ENCODE measurements at places on chromosomes 3 and 15. TPM values are rescaled to one million over a fixed set of nuclear protein-coding genes. Genes with fewer than 3 reads are reported as not detected.

DNA sequence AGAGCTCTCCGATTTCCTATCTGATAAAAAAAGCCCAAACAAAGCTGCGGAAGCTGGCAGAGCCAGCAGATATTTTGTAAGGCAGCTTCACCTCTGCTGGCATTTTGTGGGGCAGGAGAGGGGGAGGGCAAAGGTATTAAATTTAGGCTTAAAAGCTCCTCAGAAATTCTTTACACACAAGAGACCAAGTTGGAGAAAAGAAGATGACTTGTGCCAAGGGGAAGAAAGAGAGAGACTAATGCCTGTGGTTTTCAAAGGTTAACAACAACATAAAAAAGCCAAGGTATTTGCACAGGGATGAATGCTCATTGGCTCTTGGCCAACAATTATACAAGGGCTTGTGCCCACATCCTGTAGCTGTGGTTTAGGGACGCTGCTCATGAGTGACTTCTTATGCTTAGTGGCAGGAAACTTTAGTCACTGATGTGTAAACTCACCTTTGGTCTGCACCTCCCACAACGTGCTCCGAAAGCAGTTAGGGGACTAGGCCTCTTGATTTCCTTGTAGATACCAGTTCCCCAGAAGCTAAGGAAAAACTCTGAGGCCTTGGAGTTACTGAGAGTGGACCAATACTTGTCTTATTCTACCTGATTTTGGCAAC is 152.9 kb downstream of the TPRG1 start:
- H3K27me3 ChIP-seq: no peaks in the 10 kb centered on the region
- no peaks in the 10 kb centered on the region for H3K36me3 ChIP-seq
- no peaks in the 10 kb centered on the region for H3K4me1 ChIP-seq
- no peak for DNase-seq
- no peak overlapping the region for H3K27ac ChIP-seq

GP9 gene
- total RNA-seq: not detected

DNA sequence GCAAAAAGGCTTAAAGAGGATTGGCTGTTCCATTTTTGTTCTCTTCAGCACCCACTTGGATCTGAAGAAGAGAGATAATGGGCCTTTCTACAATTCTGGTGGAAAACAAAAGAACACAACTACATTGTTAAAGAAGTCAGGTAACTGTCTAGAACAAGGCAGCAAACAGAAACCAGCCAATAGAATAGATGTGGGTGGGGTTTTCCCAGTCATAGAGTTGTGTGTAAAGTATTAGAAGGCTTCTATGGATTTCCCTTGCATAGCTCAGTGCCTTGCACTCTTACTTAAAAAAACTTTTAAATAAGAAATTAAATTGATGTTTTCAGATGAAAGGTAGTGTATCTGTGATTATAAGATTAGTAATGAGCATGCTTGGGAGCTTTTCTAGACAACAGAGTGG is 462.7 kb upstream of the ATP11B start:
- no peaks in the 10 kb centered on the region for H3K27me3 ChIP-seq
- no peak overlapping the region for H3K27ac ChIP-seq
- H3K4me3 ChIP-seq: no peak overlapping the region
- DNase-seq: no peak

- H3K27ac ChIP-seq: no peak overlapping the region
- H3K4me3 ChIP-seq: peak overlapping the region; percentile 84
- H3K4me1 ChIP-seq: peaks cover 48% of the 10 kb centered on the region
Measured at GRCh38 chr15:47184908-47185801, 532.1 kb upstream of the SEMA6D start.

DNA sequence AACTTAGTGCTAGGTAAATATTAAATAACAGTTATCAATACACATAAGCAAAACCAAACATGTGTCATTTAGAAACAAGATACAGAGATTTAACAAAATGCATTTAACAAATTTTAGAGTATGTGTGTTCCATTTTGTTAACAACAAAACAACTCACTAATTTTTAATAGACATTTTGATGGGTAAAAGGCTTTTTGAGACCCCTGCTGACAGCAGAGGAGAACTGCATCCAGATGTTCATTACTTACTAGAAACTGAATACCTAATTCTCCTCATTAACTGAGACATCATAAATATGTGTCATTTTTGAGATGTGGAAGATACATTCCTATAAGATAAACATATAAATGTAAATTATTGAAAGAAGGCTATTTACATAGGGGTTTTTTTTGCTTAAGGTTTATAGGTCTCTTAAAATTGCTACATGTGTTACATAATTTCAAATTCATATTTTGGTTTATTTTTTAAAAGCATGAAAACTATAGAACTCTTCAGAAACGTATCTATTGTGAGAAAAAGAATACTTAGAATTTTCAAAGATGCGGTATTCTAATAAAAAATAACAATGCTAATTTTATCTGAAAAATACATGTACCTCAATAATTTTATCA is 1009.8 kb downstream of the TUSC7 start:
- no peak for DNase-seq
- H3K27ac ChIP-seq: no peak overlapping the region
- no peaks in the 10 kb centered on the region for H3K27me3 ChIP-seq
- no peak overlapping the region for H3K4me3 ChIP-seq
- H3K4me1 ChIP-seq: peaks cover 6% of the 10 kb centered on the region

- no peak overlapping the region for H3K27ac ChIP-seq
- peaks cover 8% of the 10 kb centered on the region for H3K4me1 ChIP-seq
- DNase-seq: no peak
- H3K36me3 ChIP-seq: no peaks in the 10 kb centered on the region
- H3K27me3 ChIP-seq: no peaks in the 10 kb centered on the region
Measured at GRCh38 chr3:53790470-53790869, 55.7 kb downstream of the CHDH start.
